ENCODE measurements at places on chromosomes 7 and 10.

GRCh38 chr7:15558756-15559155 is 3.1 kb downstream of the AGMO start:
- DNase-seq, result no peak

DNA sequence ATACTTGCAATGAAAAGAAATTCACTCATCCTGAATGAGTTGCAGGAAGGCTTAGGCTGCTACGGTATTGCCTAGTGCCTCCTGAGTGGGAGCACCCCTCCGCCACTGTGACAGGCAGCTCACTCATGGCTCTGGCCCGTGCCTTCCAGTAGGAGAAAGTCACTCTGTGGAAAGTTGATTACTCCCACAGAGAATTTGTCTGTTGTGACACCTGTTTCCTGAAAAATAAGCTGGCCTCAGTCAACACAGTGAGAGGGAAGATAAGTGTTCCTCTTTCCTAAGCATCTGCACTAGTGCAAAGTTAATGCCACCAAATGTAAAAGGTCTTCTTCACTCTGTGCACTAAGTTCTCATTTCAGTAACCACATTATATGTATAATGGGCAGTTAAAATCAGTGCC is 158.8 kb upstream of the INHBA start:
- DNase-seq, result no peak

- no peak for DNase-seq
These were observed 1244.4 kb downstream of the SORCS3 start for GRCh38 chr10:105885495-105885894.

DNA sequence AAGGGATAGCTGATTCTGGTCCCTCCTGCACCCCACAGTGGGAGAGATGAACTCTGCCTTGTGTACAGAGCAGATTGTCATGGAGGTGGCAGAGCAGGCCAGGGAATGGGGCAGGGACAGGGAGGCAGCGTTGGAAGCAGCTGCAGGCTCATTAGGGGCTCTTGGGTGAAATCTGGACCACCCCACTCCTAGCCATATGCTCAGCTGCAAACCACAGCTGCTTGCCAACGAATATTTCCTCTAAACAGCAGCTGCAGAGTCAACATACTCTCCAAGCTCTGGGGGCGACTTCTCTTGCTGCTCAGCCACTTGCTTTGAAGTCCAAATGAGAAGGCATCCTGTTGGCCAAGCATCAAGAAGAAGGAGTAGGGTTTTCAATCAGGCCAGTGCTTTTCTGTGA is 302.3 kb upstream of the AUTS2 start:
- no peak for DNase-seq

- no peak for DNase-seq
These were observed 202.2 kb downstream of the VTI1A start for GRCh38 chr10:112649006-112649821.

GRCh38 chr7:116030651-116031276 is at the start of gene TFEC:
Gene TFEC (minus strand): TSS chr7:116030763. CDS start chr7:115984441, 46,322 bp downstream.
- DNase-seq, result no peak

DNA sequence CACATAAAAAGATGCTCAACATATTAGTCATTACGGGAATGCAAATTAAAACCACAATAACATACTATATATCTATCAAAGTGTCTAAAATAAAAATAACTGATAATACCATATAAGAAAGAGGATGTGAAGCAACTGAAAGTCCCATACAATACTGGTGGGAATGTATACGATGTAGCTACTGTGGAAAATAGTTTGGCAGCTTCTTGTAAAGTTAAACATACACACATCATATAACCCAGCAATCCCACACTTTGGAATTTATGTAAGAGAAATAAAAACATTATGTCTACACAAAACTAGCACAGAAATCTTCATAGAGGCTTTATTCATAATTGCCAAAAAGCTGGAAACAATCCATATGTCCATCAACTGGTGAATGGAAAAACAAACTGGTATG is 10.5 kb upstream of the COMMD3 start:
- no peak for DNase-seq

GRCh38 chr10:51773681-51774080 is 74.3 kb upstream of the CSTF2T start:
- no peak for DNase-seq

- no peak for DNase-seq
These were observed 583.1 kb upstream of the LRRN3 start for GRCh38 chr7:110507832-110508231.

GRCh38 chr7:157903710-157904109 is 566.9 kb downstream of the DNAJB6 start:
- no peak for DNase-seq
